ENCODE measurements at places on chromosomes 13 and 19.

DNA sequence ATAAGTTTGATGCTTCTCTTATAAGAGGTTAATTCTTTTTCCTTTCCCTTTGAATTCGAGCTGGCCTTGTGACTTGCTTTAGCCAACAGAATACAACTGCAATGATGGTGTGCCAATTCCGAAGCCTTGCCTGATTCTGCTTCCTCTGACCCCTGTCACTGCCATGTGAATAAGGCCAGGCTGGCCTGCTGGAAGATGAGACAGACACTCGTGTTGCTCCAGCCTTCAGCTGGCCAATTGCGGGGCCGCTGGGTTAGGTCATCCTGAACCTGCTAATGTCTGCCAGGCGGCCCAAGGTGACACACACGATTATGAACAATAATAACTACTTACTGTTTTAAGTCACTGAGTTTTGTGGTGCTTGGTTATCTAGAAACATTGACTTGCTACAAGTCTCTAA is 352.0 kb downstream of the MYO16 start:
- no peak for DNase-seq

DNA sequence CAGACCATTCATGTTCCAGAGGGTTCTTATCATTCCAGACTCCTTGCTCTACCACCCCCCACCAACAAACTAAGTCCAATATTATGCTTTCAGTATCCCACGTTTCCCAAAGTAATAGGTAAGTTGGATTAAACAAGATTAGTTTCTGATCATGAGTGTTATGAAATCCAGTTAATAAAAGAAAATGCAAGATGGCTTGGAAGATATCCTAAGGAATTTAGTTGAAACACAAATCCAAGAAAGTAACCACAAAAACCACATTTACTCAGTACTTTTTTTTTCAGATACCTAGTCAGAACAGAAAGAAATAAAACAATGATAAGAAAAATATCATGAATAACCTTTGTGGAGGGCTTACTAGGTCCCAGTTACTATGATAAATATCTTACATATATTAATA is 119.4 kb upstream of the MIR17HG start:
- DNase-seq: no peak

DNA sequence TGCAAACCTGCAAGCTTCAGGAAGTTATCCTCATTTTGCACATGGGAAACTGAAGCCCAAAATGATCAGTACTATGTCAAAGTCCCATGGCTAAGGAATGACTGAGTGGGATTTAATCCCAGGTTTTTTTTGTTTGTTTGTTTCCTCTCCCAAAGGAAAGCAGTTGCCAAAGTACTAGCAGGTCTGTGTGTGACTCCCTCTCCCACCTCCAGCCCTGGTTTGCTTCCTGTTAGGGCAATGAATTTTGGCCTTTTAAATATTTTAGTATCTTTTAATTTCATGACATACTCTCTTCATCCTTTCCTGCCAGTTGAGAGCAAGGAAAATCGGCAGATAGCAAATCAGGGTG is 134.1 kb upstream of the RNF113B start:
- DNase-seq: no peak

- no peak for DNase-seq
Measured at GRCh38 chr13:20977394-20977793, 74.8 kb upstream of the XPO4 start.

DNA sequence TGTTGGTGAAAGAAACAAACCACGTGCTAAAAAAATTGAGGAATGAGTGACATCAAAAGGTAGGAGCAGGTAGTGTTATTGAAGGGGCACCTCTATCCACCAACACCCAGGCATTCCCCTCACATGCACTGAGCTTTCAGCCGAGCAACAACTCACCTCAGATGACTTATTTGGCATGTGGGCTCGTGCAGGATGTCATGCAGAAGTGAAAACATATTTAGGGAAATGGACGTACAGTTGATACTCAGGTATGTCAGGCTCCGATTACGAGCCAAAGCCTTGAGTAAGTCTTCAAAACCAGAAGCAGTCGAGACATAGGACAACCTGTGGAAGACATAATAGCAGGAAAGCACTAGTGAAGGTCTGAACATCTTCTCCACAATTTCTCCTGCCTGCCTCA is 30.4 kb downstream of the NLRP11 start:
- no peak for DNase-seq

- DNase-seq: no peak
Measured at GRCh38 chr13:101298517-101298916, 117.8 kb downstream of the NALCN start.

- peak; percentile 89 for DNase-seq
Measured at GRCh38 chr19:7533925-7534480, 1.5 kb upstream of the PNPLA6 start.

- DNase-seq: no peak
Measured at GRCh38 chr13:62360609-62361008, 945.0 kb upstream of the PCDH20 start.

GRCh38 chr13:113654175-113654560 is 3.8 kb downstream of the ATP4B start:
- no peak for DNase-seq

GRCh38 chr19:39341129-39341718 is 997 bp upstream of the SAMD4B start:
- peak; percentile 33 for DNase-seq

GRCh38 chr19:38020311-38020710 is 113.3 kb downstream of the SIPA1L3 start:
- DNase-seq: no peak

DNA sequence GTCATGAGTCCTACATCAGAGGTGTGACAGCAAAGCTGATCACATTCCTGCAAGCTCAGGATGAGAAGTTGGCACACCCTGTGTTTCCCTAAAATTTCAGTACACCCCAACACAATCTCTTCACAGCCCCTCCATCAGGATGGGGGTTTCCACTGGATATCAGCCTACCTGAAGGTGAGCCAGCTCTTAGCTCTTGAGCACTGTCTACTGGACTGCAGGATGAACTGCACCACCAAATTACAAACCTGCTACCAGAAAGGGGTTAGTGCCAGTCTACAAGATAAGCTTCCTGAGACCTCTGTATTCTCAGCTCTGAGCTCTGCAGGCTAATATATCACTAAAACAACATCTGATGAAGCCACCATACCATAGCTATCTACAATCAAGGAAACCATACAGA is 1616.2 kb upstream of the SPRY2 start:
- no peak for DNase-seq

DNA sequence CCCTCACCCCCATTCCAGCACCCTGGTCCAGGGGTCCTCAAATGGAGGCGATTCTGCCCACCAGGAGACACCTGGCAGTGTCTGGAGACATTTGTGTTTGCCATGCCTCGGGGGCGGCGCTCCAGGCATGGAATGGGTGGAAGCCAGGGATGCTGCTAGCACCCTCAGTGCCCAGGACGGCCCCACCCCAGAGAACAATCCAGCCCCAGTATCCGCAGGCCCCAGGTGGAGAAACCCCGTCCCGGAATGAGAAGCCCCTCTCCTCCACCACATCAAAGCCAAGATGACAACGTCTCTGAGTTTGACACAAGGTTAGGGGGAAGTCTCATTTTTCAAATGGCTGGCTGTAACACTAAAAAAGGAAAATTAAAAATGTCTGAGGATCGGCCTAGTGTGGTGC is 68.5 kb downstream of the INSR start:
- no peak for DNase-seq

DNA sequence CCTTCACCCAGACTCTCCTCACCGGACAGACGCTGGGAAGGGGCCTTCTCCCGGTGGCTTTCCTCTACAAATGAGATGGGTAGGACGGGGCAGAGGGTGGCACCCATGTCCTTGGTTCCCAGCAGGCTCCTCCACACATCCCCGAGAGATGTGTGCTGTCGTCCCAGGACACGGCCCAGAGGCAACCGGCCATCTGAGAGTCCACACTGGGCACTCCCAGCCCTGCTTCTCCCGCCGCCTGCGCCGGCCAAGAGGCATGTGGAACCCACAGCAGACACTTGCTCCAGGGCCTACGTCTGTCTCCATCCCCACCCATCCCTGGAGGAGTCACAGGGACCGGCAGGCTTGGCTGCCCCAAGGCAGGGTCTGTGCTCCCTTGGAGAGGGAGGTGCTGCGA is 179.9 kb downstream of the KDM4B start:
- DNase-seq: no peak

DNA sequence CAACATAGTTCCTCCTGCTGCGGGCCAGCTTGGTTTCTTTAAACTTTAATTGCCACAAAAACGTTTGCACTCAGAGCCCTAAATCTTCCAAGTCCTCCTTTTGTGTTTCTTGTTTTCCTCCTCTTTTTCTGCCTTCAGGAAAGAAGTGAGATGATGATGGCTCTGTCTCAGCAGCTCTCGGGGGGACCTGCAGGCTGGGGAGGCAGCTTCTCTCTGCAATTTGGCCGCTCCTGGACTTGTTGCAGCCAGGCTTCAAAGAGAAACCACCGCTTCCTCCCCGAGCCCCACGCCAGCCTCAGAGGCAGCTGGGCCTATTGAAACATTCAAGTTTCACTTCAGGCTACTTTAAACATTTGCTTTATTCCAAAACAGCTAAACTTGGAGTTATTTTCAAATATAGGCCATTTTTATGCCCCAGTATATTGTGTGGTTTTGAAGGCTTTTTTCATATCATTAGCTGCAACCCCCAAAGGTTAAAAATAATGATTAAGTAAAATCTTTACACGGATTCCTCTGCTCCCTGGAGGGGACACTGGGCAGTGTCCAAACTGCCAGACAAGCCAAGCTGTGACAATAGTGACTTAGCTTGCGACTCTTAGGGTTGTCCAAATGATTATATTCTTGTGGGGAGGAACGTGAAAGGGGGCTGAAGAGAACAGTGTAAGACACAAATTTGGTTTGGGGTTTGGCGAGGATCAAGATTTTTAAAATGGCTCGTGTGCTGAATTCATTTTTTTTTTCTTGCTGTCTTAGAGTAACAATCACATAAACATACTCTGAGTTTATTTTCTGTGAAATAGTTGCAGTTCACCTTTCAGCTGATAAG is 330.8 kb downstream of the DLEU7 start:
- DNase-seq: peak; percentile 61

DNA sequence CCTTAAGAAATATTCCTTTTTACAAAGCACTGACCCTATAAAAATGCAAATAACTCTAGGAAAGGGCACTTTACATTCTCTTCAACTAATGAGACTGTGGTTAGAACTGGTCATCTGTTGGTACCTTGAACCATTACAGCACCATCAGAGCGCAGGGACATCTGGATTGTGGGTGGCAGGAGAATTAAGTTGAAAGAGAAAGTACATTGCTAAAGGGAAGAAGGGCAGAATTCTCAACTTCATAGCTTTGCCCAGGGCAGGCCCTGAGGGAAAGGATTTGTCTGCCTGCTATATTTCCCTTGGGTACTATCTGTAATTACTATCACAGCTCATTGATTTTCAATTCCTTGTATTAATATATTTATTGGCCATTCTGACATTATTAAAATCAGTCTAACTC is 196.8 kb downstream of the KLF12 start:
- no peak for DNase-seq

DNA sequence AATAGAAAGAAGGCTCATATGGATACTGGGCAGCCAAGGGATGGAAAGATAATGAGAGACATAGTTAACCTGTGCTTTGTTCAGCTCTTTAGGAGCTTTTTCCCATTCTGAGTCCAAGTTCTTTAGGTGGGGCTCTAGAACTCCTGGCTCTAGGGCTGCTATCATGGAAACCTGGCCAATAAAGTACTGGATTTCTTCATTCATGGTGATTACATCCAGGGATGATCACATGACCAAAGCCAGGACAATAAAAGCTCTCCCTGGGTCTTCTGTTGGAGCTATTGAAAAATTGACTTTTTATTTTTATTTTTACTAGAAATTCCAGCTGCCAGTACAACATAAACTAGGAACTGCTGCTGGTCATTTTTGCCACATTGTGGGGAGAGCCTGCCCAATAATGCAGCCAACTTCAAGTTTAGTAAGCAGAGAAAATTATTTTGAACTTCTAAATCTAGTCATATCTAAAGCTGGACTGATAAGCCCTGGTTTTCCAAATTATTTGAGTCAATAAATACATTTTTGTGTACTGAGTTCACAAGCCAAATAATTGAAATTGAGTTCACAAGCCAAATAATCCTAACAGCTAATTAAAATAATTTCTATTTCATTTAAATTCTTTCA is 224.9 kb upstream of the STARD13 start:
- DNase-seq: no peak

- no peak for DNase-seq
Measured at GRCh38 chr13:28671126-28671792, 12.3 kb downstream of the POMP start.

GRCh38 chr13:98410612-98411011 is 166.3 kb downstream of the STK24 start:
- no peak for DNase-seq

DNA sequence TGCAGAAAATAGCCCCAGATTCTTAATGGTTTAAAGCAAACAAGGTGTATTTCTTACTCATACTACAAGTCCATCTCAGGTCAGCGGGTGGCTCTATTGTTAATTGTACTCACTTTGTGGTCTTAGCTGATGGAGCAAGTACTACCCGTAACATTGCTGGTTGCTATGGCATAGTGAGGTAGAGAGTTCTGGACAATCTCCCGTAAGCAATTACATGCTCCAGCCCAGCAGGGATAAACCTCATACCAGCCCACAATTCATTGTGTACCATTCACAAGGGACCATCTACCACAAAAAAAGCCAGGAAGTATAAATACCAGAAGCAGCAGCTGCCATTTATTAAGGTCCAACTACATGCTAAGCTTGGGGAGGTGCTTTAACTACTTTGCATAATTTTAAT is 167.1 kb downstream of the PCDH9 start:
- no peak for DNase-seq

GRCh38 chr19:37725181-37725580 is 5.6 kb upstream of the ZNF607 start:
- DNase-seq: no peak

GRCh38 chr13:98459171-98459681 is 117.7 kb downstream of the STK24 start:
- DNase-seq: no peak

DNA sequence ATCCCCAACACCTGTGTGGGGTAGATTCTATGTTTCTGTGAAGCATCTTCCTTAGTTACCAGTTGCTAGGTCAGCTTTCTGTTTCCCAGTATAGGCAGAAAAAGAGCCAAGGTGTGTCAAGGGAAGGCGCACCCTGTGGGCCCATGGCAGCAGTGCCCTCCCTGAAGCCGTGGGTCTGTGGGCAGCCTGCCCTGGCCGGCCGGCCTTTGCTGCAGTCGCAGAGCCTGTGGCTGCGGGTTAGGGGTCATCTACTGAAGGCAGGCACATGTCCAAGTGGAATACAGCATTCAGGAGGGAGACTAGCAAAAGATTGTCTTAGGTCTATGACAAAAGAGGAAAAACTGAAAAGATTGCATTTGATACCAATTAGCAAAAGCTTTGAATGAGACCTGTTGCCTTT is 214.0 kb downstream of the IRS2 start:
- no peak for DNase-seq
